ENCODE measurements at places on chromosomes 1 and 21.

DNA sequence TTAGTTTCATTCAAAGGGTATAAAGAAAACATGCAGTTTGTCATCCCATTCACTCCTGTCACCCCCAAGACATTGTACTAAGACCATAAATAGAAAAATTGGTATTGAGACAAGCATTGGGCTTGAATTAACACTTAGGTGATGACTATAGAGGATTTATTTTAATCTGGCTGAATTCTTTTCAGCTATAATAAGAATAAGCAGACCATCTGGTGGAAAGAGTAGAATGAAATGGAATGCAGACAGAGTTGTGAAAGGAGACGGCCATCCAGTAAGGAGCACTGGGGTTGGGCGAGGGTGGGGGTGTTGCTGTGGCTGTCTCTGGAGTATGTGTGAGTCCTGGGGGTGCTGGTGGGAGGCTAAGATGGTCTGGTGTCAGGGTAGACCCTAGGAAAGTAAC, 125.0 kb upstream of the IVNS1ABP start:
- no peak for DNase-seq

- DNase-seq, result no peak
Measured at GRCh38 chr21:26280775-26281174, 110.2 kb upstream of the APP start.

- no peak for DNase-seq
Measured at GRCh38 chr1:215101511-215101910, 19.0 kb downstream of the KCNK2 start.

DNA sequence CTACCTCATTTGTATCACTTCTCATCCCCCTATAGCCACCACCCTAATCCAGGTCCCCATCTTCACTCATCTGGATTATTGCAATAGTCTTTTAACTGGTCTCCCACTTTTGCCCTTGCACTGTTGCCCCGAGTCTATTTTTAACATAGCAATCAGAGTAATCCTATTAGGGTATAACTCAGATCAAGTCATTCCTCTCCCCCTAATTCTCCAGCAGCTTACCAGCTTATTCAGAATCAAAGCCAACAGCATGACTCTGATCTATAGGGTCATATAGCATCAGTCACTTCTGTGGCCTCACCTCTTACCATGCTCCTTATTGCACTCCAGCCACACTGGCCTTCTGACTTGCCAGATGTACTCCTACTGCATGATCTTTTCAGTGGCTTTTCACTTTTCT, 140.7 kb downstream of the PAPPA2 start:
- DNase-seq, result no peak

GRCh38 chr1:173275496-173275895, 68.4 kb upstream of the TNFSF4 start:
- DNase-seq, result no peak

DNA sequence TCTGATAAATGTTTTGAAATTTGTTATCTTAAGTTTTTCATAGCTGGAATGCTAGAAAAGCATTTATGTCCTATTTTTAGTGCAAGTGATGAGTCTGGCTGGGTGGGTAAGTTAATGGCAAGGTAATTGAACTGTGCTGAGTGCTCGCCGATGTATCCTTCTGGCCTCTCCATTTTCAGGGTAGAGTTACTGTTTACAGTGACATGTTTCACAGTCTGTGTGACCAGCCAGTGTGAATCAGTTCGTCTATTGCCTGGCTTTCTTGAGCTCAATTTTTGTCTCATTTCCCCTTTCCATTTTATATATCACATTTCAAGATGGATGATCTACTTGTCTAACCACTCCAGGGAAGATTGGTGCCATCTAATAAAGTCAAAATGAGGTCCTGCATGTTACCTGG, 44.1 kb downstream of the ITSN1 start:
- DNase-seq, result no peak

- DNase-seq, result no peak
Measured at GRCh38 chr1:9417695-9418094, 121.6 kb upstream of the SLC25A33 start.

DNA sequence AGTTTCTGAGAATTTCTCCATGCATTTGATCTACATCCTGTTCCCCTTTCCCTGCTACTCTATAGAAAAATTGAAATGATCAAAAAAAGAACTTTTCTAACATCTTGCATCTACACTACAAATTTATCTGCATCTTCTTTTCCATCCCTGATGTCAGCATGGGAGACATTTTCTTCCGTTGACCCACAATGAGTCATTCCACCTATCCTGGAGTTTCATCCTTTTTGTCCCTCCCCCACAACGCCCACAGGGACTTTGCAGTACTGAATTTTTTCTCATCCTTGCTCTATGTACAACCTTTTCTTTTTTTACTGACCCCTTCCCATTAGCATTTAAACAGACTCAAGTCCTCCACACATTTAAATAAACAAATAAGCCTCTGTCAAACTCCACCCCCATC, 112.2 kb upstream of the MROH9 start:
- no peak for DNase-seq

DNA sequence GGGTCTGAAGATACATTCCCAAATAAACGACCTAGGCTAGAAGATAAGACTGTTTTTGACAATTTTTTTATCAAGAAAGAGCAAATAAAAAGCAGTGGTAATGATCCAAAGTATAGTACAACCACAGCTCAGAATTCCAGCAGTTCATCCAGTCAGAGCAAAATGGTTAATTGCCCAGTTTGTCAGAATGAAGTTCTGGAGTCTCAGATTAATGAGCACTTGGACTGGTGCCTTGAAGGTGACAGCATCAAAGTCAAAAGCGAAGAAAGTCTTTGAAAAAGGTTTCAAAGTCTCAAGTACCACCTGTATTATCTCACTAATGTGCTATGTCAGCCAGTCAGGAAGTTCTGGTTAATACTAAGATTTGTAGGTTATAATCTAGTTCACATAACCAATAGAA, 15.0 kb downstream of the SPRTN start:
- DNase-seq, result no peak

DNA sequence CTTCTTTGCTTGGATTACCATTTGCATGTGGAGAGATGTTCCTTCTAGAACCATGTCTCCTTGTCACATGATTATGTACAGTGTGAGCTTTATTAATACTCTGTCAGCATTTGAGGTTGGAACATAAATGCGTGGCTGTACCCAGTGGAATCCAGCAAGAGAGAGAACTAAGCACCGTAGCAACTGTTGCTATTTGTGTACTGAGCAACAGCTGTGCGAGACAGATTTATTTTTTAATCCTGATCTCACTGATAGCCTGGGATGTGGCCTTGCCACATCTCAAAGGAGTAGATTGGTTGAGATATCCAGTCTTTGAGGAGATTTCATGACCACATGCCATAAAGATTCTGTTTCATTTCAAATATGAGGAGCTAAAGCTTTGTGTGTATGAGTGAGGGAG, 43.4 kb downstream of the KIF1B start:
- no peak for DNase-seq

DNA sequence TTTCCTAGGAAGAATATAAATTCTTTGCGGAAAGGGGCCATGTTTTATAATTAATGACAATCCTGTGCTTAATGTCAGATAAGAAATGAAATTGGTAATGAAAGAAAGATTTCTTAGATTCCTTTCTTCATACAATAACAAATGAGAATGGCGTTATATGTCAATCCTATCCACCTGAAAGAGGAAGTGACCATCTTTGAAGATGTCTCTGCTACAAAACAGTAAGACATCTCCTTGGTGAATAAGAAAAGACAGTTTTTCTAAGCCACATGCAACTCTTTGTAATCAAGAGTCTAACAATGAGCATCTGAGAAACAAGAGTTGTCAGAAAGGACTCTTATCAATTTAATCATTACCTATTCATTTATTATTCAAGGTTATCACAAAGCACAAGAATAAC, 286.0 kb downstream of the VAV3 start:
- no peak for DNase-seq

DNA sequence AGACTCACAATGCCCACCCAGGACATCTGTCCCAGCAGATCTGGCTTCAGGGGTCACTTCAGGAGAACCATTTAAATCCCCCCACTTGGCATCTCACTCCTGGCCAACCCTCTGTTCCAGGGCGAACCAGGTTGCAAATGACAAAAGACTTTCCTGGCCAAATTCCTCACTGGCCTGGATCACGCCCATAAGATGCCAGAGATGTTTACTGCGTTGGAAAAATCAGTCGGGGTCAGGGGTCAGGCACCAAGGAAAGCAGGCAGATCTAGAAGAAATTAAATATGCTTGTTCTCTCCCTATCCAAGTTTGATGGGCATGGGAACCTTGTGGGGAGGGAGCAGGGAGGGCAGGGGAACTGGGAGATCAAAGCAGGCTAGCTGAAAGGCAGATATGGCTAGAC, 14.6 kb upstream of the AGTRAP start:
- no peak for DNase-seq

DNA sequence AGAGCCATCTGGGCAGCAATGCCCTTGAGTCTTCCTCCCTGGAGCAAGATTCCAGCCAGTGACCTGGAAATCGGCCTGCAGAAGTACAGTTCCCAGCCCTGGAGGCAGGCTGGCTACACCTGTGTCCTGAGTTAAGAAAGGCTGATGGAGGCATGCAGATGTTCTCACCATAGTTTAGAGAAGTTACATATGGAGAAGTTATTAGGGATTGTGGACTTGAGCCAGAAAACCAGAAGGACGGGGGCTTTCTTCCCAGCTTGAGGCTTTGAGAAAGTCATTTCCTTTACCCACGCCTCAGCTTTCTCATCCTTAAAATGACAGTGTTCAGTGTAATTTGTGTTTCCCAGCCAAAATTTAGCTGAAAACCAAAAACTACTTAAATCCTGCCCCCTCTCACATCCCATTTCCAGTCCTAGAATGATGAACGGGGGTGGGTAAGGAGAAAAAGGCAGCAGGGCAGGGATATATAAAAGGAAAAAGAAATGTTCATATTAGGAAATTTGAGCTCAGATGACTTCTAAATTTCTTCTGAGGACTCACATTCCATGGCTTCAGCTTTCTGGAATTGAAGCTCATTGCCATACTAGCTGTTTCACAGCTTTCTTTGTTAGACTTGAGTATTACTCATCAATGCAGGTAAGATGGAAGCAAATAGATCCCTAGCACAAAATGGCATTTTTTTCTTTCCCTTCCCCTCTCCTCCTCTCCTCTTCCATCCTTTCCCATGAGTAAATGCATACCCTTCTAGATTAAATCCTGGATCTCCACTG, 14.4 kb upstream of the C8B start:
- no peak for DNase-seq

DNA sequence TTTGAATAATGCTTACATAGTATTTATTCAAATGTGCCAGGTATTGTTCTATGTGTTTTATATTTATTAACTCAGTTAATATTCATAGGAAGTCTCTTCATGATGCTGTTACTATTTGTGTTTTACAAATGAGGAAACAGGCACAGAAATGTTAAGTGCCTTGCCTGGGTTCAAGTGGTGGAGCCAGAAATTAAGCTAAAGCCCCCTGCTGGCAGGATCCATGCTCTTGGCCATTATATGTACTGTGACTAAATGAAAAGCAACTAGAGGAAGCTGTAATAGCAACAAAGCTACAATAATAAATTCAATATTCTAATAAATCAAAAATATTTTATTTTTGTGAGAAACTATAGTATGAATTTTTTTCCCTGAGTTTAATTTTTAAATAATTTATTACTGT, 30.0 kb downstream of the IARS2 start:
- no peak for DNase-seq

GRCh38 chr21:29777160-29777559, 162.6 kb downstream of the GRIK1 start:
- DNase-seq, result no peak

DNA sequence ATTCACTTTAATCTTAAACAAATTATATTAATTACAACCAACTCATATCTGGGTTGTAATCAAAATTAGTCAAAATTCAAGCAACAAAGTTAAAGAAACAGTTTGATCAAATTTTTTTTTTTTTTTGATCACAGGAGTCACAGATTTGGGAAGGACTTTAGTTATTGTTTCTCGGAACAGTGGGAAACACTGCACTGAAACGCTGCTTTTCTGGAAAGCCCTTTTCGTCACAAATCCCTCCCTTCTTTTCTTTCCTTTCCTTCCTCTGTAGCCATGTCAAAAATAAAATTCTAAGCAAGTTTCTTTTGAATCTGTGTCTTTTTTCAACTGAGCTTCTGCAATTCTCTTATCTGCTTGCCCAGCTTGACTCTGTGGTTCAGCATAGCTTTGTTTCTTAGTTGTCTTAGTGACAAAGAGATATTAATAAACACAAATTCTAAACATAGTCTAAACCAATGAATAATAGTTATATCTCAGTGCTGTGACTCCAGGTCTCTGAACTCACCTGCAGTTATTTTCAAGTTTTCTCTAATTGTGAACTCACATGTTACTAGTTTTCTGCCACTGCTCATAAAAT, 53.8 kb downstream of the PTGS2 start:
- DNase-seq, result no peak

DNA sequence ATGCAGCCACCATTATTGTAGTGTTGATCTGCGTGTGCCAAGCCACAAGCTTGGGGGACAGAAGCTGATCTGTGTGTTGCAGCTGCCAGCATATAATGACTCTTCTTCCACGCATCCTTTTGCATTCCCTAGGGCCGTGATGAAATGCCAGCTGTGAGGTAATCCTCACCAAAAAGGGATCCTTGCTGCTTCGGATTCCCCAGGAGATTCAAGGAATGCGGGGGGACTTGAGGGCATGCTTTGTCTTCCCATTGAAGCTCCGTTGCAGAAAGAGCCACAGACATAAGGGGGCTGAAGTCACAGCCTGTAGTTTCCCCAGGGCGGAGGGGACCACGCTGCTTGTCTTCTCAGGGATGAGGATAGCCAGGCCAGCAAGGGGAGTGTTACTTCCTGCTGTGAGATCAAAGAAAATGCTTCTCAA, 281.6 kb upstream of the FMN2 start:
- no peak for DNase-seq

DNA sequence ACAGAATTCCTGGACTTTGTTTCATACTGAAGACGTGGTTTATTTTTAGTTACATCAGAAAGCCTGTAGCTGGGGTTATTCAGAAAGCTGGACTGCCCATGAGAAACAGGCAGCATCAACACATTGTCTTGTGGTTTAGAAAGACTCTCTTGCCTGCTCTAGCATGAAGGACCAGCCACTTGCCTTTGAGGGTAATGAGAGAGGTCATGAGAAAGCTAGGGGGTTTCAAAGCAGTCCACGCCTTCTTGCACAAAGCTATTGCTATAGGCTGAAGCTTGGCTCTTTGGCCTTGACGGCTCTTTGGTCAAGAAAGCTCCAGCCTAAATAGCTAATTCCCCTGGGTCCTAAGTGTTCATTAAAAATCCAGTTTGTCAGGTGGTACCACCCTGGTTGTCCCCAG, 208.1 kb downstream of the PRDM2 start:
- no peak for DNase-seq

- DNase-seq, result no peak
Measured at GRCh38 chr1:8926707-8927694, 18.7 kb upstream of the CA6 start.
